Temporal lobe (tissue), 4 donors: ENCODE measurements at places on chromosomes 13 and 19. TPM values are rescaled to one million over a fixed set of nuclear protein-coding genes. Genes with fewer than 3 reads are reported as not detected.

Gene CGB1
- total RNA-seq = not detected

Gene IGLON5
- total RNA-seq = 7.9 TPM

Gene ZIM2
- 4.2 TPM for total RNA-seq

Gene LILRA2
- total RNA-seq = not detected

Gene VRK3
- total RNA-seq = 17.2 TPM

Gene CCDC70
- total RNA-seq = not detected

Gene ZNF492
- 1.5 TPM for total RNA-seq

Gene LIM2
- not detected for total RNA-seq

Gene CFD
- 0.98 TPM for total RNA-seq

Gene IFNL1
- total RNA-seq = not detected

Gene RAB3A
- 44.7 TPM for total RNA-seq

Gene SHC2
- 8.9 TPM for total RNA-seq

Gene VSTM2B
- total RNA-seq = 15.5 TPM

Gene LCP1
- total RNA-seq = 3.2 TPM

Gene ZNF540
- 16.2 TPM for total RNA-seq

Gene GRIN2D
- total RNA-seq = 3.7 TPM

Gene DHRS12
- 3.4 TPM for total RNA-seq

Gene NXNL1
- total RNA-seq = not detected

Gene SLC7A9
- total RNA-seq = 0.74 TPM

Gene FREM2
- 2.5 TPM for total RNA-seq

Gene TPM4
- 95.1 TPM for total RNA-seq

Gene EPN1
- 32.2 TPM for total RNA-seq

Gene C19orf38
- not detected for total RNA-seq

Gene CEACAM1
- total RNA-seq = not detected

Gene TMEM190
- 0.49 TPM for total RNA-seq

Gene CRB3
- total RNA-seq = 0.25 TPM
